Spleen (tissue), 13 donors: ENCODE measurements at places on chromosomes 4 and X. TPM values are rescaled to one million over a fixed set of nuclear protein-coding genes. Genes with fewer than 3 reads are reported as not detected.

Gene VEGFD
- 1.0 TPM for total RNA-seq

GRCh38 chr4:154709550-154709949, 34.2 kb upstream of the LRAT start:
- no peak for DNase-seq
- no peaks in the 10 kb centered on the region for H3K4me1 ChIP-seq
- H3K36me3 ChIP-seq, result no peaks in the 10 kb centered on the region

- H3K36me3 ChIP-seq, result peaks cover 8% of the 10 kb centered on the region
- no peaks in the 10 kb centered on the region for H3K27me3 ChIP-seq
These were observed 5.6 kb downstream of the MSANTD1 start for GRCh38 chr4:3254302-3255131.

DNA sequence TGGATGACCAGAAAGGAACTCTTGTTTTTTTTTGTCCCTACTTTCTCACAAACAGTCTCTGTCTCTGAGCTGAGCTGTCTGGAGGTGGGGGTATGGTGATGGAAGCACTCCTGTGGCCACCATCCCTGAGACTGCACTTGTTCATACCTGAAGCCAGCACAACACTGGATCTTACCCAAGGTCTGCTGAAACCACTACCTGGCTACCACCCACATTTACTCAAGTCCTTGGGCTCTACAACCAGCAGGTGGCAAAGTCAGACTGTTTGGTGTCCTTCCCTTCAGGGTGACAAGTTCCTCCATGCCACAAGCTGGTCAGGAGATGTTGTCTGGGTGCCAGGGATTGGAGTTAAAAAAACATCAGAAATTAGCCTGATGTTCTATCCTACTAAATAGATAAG, 89.7 kb downstream of the NEXMIF start:
- no peaks in the 10 kb centered on the region for H3K36me3 ChIP-seq
- H3K27me3 ChIP-seq, result no peaks in the 10 kb centered on the region
- no peaks in the 10 kb centered on the region for H3K4me1 ChIP-seq
- no peak overlapping the region for H3K4me3 ChIP-seq
- DNase-seq, result no peak
- no peak overlapping the region for H3K27ac ChIP-seq
